ENCODE measurements at places on chromosomes 1 and 21.

GRCh38 chr1:107213225-107213624 is 72.4 kb downstream of the NTNG1 start:
- no peak for DNase-seq

DNA sequence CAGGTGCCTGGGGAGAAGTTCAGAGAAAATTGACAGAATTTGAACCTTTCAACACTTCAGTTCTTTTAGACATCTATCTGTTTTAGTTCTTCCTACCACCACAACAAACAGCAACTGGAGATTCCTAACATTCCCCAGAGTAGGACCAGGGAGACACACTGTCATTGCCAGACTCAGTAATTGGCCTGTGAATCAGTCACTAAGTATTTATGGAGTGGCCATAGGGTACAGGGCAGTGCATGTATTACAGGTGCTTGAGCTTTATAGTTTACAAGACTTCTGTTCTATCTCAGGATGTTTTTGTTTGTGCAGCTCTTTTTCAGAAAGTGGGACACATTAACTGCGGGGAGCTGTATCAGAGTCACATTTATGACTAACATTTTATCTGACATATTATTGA is 1.7 kb downstream of the CDC14A start:
- no peak for DNase-seq

- DNase-seq: no peak
These were observed 424.9 kb downstream of the ADGRL2 start for GRCh38 chr1:82225421-82226185.

- DNase-seq: no peak
These were observed 39.5 kb upstream of the NEK7 start for GRCh38 chr1:198117267-198117666.

DNA sequence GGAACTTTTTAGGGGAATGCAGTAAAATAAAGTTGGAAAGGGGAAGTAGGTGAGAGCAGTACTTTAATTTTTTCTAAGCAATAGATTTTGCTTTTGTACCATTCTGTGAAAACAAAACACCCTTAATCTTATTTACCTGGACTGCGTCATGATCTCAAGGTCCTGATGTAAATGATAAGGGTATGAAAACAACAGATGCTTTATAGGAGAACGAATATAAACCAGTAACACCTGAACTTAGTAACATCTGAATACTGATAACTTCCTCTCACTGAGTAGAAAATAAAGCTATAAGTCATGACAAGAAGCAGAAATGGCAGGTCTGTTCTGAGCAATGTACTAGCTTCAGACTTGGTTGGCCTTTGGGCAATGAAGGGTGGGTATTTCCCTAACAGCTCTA is 77.7 kb downstream of the GDAP2 start:
- DNase-seq: no peak
